ENCODE measurements at places on chromosomes 7 and 10. TPM values are rescaled to one million over a fixed set of nuclear protein-coding genes. Genes with fewer than 3 reads are reported as not detected.

Gene ITGB8
- 1.2 TPM for total RNA-seq

Gene PRPS1L1
- not detected for total RNA-seq

Gene TAS2R16
- not detected for total RNA-seq

Gene ELOVL3
- total RNA-seq = not detected

Gene PTPRN2
- not detected for total RNA-seq

All from HT1080 (cell line).